ENCODE measurements at places on chromosomes 6 and 20. TPM values are rescaled to one million over a fixed set of nuclear protein-coding genes. Genes with fewer than 3 reads are reported as not detected.
A peak's percentile ranks its signal among the peaks of the same experiment; 100 is the strongest.

GRCh38 chr6:166559211-166559610 lies 27.3 kb downstream of the RAMACL start:
- H3K36me3 ChIP-seq: no peaks in the 10 kb centered on the region
- no peaks in the 10 kb centered on the region for H3K27me3 ChIP-seq
- H3K4me1 ChIP-seq: peaks cover 69% of the 10 kb centered on the region
- no peak overlapping the region for H3K4me3 ChIP-seq
- no peak overlapping the region for H3K27ac ChIP-seq

DNA sequence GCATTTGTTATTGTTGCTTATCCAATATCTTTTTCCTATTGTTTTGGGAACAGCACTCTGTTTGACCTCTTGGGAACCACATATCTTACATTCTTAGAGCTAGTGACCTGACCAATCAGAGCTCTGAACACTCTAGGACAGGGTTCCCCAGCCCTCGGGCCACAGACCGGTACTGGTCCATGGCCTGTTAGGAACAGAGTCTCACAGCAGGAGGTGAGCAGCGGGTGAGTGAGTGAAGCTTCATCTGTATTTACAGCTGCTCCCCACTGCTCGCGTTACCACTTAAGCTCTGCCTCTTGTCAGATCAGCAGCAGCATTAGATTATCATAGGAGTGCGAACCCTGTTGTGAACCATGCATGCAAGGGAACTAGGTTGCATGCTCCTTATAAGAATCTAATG lies 226.0 kb upstream of the TSHZ2 start:
- no peaks in the 10 kb centered on the region for H3K36me3 ChIP-seq
- no peak for DNase-seq
- no peak overlapping the region for H3K4me3 ChIP-seq
- no peaks in the 10 kb centered on the region for H3K27me3 ChIP-seq
- no peak overlapping the region for H3K27ac ChIP-seq

- no peaks in the 10 kb centered on the region for H3K27me3 ChIP-seq
- H3K4me1 ChIP-seq: peaks cover 56% of the 10 kb centered on the region
- no peak overlapping the region for H3K27ac ChIP-seq
- H3K4me3 ChIP-seq: no peak overlapping the region
Observed at GRCh38 chr6:142853244-142854180, 91.5 kb downstream of the HIVEP2 start.

GRCh38 chr6:56714982-56715456 lies 72.3 kb upstream of the DST start:
- no peak for DNase-seq
- H3K4me3 ChIP-seq: no peak overlapping the region
- H3K36me3 ChIP-seq: no peaks in the 10 kb centered on the region
- peaks cover 49% of the 10 kb centered on the region for H3K4me1 ChIP-seq
- H3K27ac ChIP-seq: peak overlapping the region; percentile 66

DNA sequence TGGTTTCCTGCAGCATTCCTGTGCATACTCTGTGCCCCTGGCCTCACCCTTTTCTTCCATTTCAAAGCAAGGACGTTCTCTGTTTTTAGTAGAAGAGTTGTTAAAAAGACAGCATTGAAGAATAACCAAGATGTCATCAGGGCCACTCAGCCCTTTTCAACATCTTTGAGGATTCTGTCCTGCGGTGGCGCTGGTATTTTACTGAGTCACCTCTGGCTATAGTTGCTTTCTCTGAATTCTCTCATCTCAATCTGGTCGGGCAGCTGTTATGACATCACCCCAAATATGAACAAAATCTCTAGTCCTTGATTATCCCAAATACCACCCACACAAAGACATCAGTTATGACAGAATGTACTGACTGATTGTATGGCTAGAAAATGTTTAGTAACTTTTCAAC lies 204.2 kb downstream of the GRIK2 start:
- H3K4me3 ChIP-seq: no peak overlapping the region
- no peaks in the 10 kb centered on the region for H3K36me3 ChIP-seq

GRCh38 chr20:64049060-64049877 lies at the start of gene SOX18:
SOX18 (minus strand) TSS chr20:64049639; CDS start chr20:64049516, 123 bp downstream.
- peak; percentile 64 for DNase-seq
- H3K27me3 ChIP-seq: peaks cover 94% of the 10 kb centered on the region
- H3K4me1 ChIP-seq: peaks cover 45% of the 10 kb centered on the region

GRCh38 chr6:45990162-45990561 lies 25.5 kb downstream of the CLIC5 start:
- no peak for DNase-seq
- peaks cover 5% of the 10 kb centered on the region for H3K36me3 ChIP-seq
- H3K4me1 ChIP-seq: peaks cover 96% of the 10 kb centered on the region

DNA sequence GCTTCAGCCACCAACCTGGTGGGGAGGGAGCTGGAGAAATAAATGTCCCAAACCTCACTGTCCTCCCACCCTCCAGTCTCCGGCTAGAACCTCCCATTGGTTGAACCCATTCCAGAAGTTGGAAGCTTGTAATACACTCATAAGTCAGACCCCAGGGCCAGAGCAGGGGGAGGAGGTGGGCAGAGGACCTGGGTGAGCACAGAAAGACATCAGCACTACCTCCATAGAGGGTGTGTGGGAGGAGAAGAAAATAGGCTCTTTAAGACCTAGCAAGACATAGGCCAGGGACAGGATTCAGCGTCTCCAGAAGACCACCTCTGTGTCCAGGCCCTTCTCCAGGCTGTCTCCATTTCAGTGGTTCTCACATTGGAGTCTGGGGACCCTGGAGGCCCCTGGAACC lies 73.3 kb upstream of the TOP1 start:
- no peaks in the 10 kb centered on the region for H3K36me3 ChIP-seq
- H3K27ac ChIP-seq: no peak overlapping the region
- no peak for DNase-seq
- peaks cover 44% of the 10 kb centered on the region for H3K27me3 ChIP-seq

DNA sequence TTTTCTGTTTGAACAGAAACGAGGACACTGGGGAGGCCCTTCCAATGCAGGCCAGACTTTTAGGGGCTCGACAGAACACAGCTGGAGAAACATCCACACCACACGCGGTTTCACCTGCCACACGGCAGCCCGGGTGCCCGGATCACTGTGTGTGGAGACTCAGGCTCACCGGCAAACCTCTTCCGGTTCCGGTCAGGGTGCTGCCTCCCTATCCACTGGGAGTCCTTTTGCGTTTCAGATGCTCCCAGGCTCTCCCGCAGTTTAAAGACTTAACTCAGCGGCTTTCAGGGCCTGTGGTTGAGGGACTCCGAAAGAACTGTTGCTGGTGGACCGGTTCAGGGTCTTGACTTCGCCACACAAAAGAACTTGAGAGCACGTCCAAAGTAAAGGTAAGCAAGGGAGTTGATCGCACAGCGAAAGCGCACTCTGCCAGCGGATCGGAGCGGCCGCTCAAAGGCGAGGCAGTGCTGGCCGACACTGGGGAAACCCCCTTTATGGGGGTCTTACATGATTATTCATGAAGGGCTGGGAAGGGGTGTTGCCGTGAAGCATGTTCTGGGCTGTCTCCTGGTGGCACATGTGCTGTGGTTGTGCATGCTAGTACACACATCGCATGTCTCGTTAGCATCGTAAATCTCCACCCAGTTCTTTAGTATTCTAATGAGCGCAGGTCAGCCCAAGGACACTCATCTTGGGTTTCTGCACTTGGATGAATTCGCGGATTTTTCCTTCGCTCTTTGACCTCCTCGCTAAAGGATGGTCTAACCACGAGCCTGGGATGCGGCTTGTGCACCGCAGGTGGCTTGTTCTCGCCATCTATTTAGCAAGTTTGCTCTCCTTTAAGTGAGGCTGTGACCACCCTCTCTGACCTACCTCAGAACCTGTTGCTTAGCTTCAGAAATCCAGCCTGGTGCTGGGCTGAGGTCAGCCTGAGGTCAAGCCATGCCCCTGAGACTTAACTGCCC lies 180.3 kb downstream of the CDH26 start:
- no peaks in the 10 kb centered on the region for H3K36me3 ChIP-seq
- peak overlapping the region; percentile 64 for H3K4me3 ChIP-seq
- peaks cover 57% of the 10 kb centered on the region for H3K4me1 ChIP-seq
- H3K27ac ChIP-seq: peak overlapping the region; percentile 71
- H3K27me3 ChIP-seq: no peaks in the 10 kb centered on the region

- no peaks in the 10 kb centered on the region for H3K27me3 ChIP-seq
- no peak for DNase-seq
- H3K4me1 ChIP-seq: peaks cover 19% of the 10 kb centered on the region
- peaks cover 10% of the 10 kb centered on the region for H3K36me3 ChIP-seq
Observed at GRCh38 chr20:35318502-35319157, 26.4 kb upstream of the FAM83C start.

- DNase-seq: no peak
- no peaks in the 10 kb centered on the region for H3K4me1 ChIP-seq
- H3K36me3 ChIP-seq: no peaks in the 10 kb centered on the region
- no peak overlapping the region for H3K4me3 ChIP-seq
Observed at GRCh38 chr20:61951695-61952533, 113.8 kb downstream of the TAF4 start.

DNA sequence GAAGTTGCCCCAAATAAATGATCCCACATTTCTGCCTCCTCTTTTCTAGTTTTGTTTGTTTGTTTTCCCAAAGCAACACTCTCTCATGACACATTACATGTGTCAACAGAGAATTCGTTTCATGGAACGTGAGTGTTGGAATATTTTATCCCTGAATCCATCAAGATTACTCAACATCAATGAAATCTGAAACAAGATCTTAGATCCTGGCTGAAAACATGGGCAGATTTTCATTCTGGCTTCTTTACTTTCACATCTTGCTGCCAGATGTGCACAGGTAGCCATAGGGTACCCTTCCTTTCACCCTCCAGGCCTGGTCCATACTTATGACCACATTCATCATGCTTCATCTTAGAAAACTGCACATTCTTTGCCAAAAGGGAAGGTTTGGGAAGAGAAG lies 347.0 kb downstream of the DOK5 start:
- H3K27ac ChIP-seq: no peak overlapping the region
- H3K27me3 ChIP-seq: no peaks in the 10 kb centered on the region
- no peaks in the 10 kb centered on the region for H3K4me1 ChIP-seq
- H3K4me3 ChIP-seq: no peak overlapping the region

DNA sequence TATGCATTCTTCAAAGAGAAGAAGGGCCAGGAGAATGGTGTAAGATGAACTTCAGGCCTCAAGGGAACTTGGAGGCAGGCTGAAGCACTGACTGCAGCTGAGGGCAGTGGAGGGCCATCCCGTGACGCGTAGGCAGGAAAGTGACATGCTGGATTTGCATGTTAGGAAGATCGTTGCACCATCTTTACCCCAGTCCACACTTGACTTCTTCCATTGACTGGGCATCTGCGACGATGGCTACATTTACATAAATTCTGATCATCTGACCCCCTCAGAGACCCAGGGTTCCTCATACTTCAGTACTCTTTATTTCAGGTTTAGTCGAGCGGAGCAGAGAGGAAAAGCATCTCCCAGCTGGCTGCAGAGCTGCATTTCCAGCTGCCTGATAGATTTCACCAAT lies 180.2 kb downstream of the PTPRT start:
- H3K4me3 ChIP-seq: no peak overlapping the region
- no peaks in the 10 kb centered on the region for H3K4me1 ChIP-seq
- H3K36me3 ChIP-seq: no peaks in the 10 kb centered on the region
- H3K27me3 ChIP-seq: no peaks in the 10 kb centered on the region
- H3K27ac ChIP-seq: no peak overlapping the region

DNA sequence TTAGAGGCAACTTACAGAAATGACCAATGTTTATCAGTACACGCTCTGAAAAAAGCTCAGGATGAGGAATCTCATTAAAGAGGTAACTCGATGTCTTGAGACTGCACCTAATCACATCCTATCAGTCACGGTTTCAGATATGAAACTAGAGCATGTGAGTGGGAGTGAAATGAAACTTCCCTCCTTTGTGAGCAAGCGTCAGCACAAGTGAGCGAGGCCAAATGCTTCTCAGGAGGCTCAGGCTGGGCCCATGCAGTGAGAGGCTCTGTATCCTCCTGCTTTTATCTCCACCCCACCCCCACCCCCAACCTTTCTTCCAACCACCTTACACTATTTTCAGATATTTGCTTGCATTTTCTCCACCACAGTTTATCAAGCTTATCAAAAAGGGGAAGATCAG lies 140.8 kb upstream of the RIMS1 start:
- H3K4me1 ChIP-seq: no peaks in the 10 kb centered on the region
- DNase-seq: no peak
- no peaks in the 10 kb centered on the region for H3K27me3 ChIP-seq

DNA sequence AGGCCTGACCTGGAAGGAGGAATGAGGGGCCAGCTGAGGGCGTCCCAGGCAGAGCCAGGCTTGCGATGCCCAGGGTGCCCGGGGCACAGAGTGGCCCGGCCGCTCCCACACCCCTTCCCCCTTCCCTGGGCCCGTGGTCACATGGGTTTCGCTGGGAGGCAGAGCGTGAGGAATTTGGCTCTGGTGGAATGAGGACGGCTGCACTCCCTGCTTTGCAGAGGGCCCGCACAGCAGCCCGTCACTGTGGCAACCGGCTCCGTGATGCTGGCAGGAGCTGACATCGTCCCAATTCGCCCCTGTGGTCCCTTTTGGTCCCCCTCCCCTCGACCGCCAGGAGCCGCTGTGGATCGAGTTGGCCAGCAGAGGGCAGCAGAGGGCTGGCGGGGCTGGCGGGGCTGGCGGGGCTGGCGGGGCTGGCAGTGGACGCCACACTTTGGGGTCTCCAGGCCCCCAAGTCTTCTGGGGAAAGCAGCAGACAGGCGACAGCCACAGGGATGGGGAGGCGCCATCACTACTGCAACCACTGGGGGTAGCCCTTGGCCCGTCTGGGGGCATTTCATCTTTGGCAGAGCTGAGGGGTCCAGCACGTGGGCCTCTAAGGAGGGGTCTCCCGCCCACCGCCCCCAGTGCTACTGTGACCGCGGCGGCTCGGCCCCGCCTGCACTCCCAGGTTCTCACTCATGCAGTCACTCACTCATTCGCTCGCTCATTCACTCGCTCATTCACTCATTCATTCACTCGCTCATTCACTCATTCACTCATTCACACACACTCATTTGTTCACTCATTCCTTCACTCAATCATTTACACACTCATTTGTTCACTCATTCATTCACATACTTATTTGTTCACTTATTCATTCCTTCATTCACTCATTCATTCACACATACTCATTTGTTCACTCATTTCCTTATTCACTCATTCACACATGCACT lies 49.7 kb upstream of the BHLHE23 start:
- peak; percentile 16 for DNase-seq
- H3K27ac ChIP-seq: no peak overlapping the region
- H3K27me3 ChIP-seq: peaks cover 95% of the 10 kb centered on the region
- H3K4me1 ChIP-seq: peaks cover 8% of the 10 kb centered on the region
- H3K36me3 ChIP-seq: no peaks in the 10 kb centered on the region

- no peaks in the 10 kb centered on the region for H3K36me3 ChIP-seq
- H3K27me3 ChIP-seq: no peaks in the 10 kb centered on the region
- no peaks in the 10 kb centered on the region for H3K4me1 ChIP-seq
- no peak overlapping the region for H3K4me3 ChIP-seq
- DNase-seq: no peak
Observed at GRCh38 chr6:72505446-72505845, 116.4 kb upstream of the KCNQ5 start.

Gene FNDC1
- total RNA-seq: 1.8 TPM

Gene CALHM4
- total RNA-seq: not detected

Gene TTLL9
- total RNA-seq: 0.05 TPM

Gene TRIM10
- not detected for total RNA-seq

Gene MCCD1
- total RNA-seq: not detected

Gene MYB
- 0.08 TPM for total RNA-seq

Gene SNAP25
- total RNA-seq: 0.22 TPM

Gene CENPW
- total RNA-seq: 1.2 TPM

Gene CPNE5
- total RNA-seq: 26.5 TPM

Gene RRAGD
- 123 TPM for total RNA-seq

Gene TNNC2
- 0.33 TPM for total RNA-seq

Gene LINC00237
- not detected for total RNA-seq

Gene LRRC73
- total RNA-seq: 1.6 TPM

Measured in left ventricle myocardium inferior (tissue), 1 donor.